ENCODE measurements at places on chromosomes 4 and X.

GRCh38 chr4:43481526-43481925, 589.0 kb downstream of the GRXCR1 start:
- DNase-seq, result no peak

DNA sequence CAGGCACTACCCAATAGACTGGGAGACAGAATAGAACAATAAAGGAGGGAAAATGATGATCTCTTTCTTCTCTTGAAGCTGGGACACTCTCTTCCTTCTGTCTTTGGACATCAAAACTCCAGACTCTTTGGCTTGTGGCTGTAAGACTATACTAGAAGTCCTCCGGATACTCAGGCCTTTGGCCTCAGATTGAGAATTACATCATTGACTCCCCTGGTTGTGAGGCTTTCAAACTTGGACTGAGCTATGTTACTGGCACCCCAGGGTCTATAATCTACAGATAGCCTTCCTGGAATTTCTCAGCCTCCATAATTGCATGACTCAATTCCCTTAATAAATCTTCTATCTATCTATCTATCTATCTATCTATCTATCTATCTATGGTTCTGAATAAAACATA, 294.2 kb upstream of the CT83 start:
- no peak for DNase-seq

DNA sequence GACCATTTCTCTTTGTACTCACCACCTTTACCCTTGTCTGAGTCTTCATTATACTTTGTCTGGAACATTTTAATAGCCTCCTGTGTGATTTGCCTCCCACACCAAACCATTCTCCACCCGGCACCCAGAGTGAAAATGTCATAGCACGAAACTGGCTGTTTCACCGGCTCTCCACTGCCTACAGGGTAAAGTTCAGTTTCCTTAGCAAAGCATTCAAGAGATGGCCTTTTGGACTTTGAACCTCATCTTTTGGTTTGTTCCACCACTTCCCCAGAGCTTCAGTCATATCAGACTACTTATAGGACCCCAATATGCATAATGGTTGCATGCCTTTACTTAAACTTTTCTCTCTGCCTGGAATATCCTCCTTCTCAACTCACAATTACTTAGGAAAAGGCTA, 38.3 kb downstream of the RAP2C start:
- DNase-seq, result no peak

GRCh38 chr4:3818371-3818770, 52.2 kb downstream of the ADRA2C start:
- no peak for DNase-seq

DNA sequence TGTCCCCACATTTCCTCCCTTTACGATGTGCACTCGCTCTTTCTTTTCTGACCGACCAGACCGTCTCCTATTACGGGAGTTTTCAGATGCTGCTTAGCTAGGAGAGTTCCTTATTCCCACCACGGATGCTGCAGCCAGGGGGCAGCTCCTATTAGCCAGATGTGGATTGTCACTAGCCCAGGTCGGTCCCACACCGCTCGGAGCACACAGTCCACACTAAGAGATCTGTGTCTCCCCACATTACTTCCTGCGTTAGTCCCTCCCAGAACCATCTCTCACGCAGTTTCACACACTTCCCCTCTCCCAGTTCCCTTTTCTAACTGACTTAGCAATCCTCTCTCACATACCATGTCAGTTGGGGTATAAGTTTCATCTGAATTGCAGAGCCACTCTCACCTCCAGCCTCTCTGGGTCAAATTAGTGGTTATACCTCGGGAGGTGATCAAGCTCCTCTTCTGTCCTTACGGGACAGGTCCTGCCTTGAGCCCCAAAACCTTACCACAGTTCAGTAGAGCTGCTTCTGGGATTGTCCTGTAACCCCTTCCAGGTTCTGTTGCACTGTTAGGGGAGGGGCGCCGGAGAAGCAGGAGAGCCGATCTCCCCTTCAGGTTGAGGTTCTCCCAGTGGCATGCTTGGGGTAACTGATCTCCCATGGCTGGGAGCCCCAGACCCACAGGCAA, 28.2 kb downstream of the SULT1E1 start:
- no peak for DNase-seq

- DNase-seq, result no peak
Observed at GRCh38 chr4:15717657-15718416, 15.0 kb downstream of the BST1 start.

- no peak for DNase-seq
Observed at GRCh38 chr4:8648816-8649630, 56.5 kb downstream of the CPZ start.

- no peak for DNase-seq
Observed at GRCh38 chr4:10832806-10833628, 148.4 kb upstream of the CLNK start.

DNA sequence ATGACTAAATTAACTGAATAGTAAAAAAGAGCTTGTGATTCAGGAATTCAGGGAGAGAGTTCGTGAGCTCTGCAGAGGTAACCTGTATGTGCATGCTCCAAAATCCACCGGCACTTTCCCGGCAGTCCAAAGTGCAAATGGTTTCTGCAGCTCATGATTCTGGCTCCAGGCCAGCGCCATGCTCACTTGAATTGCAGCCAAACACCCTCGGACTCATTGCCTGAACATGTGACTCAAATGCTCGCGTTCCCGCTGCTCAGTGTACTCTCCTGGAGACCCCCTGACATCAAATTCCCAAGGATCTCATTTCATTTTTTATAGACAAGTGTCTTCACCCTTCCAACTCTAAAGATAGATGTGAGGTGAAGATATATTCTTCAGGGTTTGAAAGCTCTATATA, 44.1 kb upstream of the SH3RF1 start:
- DNase-seq, result peak; percentile 87

DNA sequence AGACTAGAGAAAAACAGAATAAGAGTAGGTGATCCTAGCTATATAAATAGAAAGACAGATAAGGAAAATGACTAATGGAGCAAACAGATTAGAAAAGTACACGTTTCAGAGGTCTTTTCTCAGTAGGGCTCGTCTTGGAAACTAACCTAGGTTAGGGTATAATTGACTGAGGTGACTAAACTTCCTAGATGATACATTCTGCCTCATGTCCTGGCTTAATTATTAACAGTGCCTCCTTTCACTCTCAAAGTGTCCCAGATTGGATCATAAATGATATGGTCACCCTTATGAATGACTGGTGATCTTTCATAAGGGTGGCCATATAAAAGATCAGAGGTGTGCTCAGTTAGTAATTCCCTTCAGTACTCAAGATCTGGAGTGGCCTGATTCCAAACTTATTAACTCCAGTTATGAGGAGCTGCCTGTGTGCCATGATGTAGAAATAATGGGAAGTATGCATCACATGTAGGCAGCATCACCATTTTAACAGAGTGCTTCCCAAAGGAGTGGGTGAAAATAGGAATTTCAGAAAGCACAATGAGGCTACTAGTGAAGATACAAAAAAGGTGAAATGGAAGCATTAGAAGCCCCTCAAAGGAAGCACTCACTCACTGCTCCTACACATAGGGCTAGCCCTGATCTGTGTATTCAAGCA, 14.7 kb upstream of the GRIA3 start:
- no peak for DNase-seq

- peak; percentile 81 for DNase-seq
Observed at GRCh38 chr4:55183926-55184599, 58.7 kb upstream of the KDR start.

GRCh38 chrX:115581759-115582615, 21.0 kb downstream of the PLS3 start:
- DNase-seq, result no peak

DNA sequence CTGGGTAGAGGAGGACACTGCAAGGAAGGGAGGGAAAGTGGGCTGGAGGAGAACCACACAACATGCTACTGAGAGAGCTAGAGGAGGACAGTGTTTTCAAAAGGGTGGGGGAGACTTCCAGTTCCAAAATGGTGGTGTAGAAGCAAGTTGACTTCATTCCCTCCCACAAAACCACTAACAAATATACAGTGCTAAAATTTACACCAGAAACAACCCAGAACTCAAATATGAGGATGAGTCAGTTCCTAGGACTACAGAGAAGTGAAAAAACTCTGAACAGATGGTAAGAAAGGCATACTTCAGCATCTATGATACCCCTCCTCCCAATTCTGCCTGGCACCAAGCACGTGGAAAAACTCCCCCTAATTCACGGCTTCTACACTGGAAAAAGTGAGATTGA, 9.8 kb downstream of the AADAT start:
- no peak for DNase-seq

- no peak for DNase-seq
Observed at GRCh38 chr4:189206953-189207352, 733.7 kb upstream of the FRG1 start.

DNA sequence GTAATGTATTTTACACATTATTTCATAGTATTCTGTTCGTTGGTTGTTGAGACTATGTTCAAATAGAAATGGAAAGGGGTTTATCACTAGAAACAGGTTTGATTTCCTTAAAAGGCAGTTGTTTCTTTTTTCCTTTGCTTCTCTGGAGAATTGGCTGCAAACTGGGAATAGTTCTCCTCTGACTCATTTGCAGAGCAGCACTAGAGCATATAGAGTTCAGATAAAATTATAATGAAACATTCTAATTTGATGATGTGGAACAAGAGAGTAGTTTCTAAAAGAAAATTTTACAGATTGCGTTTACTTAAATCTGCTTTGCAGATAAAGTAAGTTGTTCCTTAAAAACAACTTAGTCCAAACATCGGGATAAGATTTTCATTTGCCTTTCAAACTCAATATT, 29.7 kb downstream of the SYNPO2 start:
- DNase-seq, result peak; percentile 52

DNA sequence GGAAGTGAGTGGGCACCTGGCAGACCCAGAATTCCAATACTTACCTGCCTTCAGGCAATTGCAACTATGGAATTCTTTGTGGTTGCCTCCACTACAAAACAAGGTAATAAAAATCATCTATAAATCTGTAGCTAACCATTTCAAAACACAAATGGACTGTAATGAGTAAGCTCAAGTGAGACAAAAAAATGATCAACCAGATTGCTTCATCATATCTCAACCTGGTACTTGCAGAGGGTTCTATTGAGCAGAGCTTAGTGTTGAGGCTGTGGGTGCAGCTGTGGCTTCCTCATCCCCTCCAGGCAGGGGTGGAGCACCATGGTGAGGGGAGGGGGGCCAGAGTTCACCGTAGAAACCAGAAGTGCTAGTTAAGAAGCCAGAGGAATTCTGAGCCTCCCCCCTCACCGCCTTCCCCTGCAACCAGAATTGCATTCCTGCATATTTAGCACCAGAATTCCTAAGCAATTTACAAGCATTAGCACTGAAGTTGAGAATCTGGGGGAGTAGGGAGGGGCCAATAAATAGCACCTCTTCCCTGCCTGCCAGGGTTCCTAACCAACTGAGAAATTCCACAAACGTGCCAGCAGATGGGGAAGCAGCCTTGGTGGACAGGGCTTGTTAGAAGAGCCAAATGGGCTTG, 11.5 kb downstream of the CTAG1A start:
- DNase-seq, result no peak

All from lung microvascular endothelial cell (primary cell).